ENCODE measurements at places on chromosomes 3 and 15.

DNA sequence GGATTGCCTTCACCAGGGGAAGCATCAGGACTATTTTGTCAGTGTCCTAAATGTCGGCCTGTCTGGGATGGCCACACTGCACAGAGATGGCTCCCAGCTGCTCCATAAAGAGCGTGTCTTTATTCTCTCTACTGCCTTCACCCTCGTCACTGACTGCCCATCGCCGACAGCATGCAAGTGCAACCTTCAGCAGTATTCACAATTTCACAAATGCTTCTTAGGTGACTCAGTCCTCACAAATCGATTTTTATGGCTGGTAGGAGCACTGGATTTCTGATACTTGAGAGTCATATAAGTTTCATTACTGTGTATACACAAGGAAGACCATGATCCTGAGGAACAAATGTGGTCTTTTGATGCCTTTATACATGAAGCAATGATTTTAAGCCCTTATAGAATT lies 1.1 kb upstream of the SSUH2 start:
- peak; percentile 37 for DNase-seq

- DNase-seq = no peak
Measured at GRCh38 chr3:74048699-74049098, 424.0 kb upstream of the PDZRN3 start.

DNA sequence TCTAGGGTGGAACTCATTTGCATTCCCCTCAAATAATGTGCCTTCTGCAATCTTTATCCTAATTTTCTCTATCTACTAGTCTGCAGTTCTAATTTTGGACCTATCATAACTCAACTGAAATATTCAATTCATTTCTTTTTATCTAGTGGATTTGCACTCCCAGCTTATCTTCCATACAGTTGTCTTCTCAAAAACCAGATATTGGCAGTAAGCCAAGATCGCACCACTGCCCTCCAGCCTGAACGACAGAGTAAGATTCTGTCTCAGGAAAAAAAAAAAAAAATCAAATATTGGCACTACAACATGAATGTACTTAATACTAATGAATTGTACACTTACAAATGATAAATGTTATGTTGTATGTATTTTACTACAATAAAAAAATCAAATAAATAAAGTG lies 18.0 kb upstream of the CHMP2B start:
- no peak for DNase-seq

- no peak for DNase-seq
Measured at GRCh38 chr3:77726517-77726916, 686.6 kb downstream of the ROBO2 start.

GRCh38 chr3:160006282-160007163 lies 17.9 kb downstream of the IL12A start:
- DNase-seq = peak; percentile 48

DNA sequence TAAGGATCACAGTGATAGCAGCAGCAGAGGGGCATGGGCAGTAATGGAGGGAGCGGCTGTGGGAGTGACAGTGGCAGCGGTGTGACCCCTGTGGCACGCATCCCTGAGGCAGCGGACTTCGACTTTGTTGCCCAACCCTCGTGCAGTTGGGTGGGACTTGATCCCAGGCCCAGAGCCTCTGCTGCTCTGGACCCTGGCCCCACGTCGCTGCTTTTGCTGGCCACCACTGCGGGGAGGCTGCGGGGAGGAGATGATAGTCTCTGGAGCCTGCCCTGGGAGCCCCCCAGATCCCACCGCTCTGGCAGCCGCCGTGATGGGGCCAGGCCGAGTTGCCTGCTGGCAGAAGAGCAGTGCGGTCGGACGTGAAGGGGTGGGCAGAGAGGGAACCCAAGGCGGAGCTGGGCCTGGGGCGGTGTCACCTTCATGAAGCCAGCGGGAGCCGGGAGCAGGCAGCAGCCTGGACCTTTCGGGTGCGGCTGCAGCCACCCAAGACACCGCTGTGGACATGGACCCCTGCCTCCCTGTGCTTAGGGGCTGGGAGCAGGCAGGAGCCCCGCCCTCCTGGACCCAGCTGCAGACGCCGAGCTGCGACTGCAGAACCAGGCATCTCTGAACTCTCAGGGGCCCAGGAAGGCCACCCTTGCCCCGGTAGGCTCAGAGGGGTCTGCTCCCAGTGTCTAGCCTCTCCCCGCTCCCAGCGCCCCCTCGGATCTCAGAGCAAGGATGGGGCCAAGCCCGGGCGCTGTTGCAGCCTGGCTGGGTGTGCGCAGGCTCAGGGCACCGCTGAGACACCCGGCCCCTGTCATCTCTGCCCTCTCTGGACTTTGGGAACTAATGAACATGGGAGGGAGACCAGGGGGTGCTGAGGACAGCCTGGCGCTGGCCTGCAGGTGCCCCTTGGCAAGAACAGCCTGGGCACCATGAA lies 38.3 kb downstream of the COMMD2 start:
- DNase-seq = no peak

GRCh38 chr3:168815946-168816345 lies 720.2 kb upstream of the GOLIM4 start:
- no peak for DNase-seq

- no peak for DNase-seq
Measured at GRCh38 chr3:24341668-24342067, 153.0 kb downstream of the THRB start.

GRCh38 chr3:123561188-123561587 lies 23.7 kb downstream of the HACD2 start:
- no peak for DNase-seq

GRCh38 chr3:108396336-108396735 lies 100.0 kb downstream of the HHLA2 start:
- no peak for DNase-seq

Measured in large intestine (tissue), 12 donors.